ENCODE measurements at places on chromosomes 2 and 18.

DNA sequence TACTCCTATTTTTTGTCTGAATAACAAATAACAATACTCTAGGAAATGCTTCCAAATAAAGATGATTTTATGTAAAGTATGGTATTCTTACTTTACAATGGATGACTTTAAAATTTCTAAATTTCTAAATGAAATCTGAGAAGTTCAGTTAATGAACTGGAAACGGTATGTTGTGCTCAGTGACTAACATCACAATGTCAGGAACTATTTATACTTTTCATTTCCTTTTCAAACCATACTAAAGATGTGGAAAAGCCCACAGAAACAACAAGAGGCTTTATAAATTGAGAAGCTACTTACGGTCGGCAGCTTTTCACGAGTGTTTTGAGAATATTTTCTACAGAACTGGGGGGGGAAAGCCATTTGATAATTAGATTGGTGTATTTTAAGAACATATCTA is 31.1 kb downstream of the PSME4 start:
- no peak for DNase-seq

DNA sequence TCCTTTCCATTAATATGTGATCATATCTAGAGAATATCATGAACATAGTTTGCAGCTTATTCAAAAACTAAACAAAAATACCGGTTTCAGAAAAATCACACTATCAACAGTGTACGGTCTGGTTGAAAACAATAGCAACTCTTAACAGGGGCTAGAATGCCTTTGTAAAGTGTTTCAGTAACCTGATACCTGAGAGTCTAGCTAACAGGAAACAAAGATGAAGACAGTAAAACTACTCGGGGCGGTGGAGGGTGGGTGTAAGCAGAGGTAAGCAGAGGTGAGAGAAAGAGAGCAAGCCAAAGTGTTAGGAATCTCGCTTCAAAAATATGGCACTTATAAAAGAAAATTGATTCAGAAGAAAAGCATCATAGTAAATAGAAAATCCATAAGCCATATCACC is 109.0 kb upstream of the RGPD4 start:
- DNase-seq = no peak

DNA sequence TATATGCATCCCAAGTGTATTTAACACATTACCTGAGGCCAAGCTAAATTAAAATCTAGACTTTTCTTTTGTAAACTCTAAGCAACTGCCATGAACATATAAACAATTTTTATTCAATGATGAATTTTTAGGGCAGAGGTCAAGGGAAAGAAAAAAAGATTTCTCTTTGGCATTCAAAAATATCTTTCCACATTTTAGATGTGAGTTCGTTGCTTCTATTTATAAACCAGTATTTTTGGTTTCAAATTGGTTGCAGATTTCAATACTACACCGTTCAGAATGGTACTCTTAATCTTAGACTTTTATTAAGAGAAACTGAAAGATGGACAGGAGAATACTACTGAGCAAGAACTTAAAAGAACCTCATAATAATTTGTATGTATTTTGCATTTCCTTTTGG is 293.6 kb upstream of the CCDC68 start:
- DNase-seq = no peak

DNA sequence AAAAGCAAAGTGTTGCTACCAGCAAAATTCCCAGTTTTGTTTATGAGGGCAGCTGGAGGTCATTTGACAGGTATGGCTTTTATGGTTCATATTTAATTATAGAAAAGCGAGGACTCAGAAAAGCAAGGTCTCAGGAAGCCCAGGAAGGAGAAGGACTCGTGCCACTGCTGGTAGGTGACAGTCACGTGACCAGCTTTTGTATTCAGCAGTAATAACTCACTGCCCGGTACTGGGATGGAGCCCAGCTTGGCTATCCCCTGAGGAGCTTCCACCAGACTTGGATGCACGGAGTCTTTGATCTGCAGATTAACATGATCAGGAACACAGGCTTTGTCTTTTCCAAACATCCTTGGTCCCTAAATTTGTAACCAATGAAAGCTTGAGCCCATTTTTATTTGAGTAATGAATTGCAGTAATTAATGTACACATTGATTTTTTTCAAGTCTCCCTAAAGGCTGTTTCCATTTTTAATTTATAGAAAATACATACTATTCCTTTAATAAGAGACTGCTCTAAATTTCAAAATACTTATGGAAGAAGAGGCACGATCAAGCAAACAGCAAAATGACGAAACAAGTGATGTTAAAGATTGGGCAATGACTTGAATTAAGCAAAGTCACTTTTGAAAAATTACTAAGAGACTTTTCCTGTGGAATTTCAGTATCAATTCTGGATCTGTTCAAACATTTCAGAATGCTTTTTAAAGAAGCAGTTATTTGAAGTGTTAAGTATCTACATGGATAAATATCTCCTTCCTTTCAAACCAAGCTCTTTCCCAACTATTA is 251.7 kb upstream of the HNRNPA3 start:
- DNase-seq = no peak

DNA sequence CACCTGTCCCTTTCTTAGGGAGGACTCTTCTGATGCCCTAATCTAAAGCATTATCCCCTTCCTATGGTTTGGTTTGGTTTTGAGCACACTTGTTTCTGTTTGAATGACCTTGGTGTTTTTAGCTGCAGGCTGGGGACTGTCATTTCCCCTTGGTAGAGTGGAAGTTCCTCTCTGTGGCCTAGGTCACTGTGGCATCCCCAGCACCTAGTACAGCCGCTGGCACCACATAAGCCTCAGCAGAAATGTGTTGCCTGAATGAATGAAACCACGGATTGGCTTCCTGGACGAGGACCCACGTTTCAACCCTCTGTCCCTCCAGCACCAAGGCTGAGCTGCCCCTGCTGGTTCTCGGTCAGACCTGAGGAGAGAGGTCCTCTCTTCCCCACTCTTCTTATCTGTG is 159.9 kb downstream of the CTIF start:
- no peak for DNase-seq

DNA sequence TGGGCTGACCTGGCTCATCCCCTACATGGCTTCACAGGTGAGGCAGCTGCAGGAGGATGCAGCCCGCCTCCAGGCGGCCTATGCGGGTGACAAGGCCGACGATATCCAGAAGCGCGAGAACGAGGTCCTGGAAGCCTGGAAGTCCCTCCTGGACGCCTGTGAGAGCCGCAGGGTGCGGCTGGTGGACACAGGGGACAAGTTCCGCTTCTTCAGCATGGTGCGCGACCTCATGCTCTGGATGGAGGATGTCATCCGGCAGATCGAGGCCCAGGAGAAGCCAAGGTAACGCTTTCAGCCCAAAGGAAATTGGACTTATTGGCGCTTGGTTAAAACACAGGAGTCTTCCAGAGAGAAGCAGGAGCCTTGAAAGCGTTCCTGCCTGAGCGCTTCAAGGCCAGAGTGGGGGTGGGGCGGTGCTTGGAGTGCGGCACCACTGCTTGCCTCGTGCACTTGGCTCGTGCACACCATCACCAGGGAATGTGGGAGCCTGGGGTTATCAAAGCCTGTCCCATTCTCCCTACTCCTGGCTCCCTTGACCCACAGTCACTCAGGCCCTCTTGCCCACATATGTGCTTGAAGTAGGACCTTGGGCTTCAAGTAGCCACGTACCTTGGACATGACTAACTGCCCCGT is 69.8 kb upstream of the EML6 start:
- DNase-seq = no peak

- no peak for DNase-seq
These were observed 751 bp downstream of the IL18R1 start for GRCh38 chr2:102356381-102356712.

DNA sequence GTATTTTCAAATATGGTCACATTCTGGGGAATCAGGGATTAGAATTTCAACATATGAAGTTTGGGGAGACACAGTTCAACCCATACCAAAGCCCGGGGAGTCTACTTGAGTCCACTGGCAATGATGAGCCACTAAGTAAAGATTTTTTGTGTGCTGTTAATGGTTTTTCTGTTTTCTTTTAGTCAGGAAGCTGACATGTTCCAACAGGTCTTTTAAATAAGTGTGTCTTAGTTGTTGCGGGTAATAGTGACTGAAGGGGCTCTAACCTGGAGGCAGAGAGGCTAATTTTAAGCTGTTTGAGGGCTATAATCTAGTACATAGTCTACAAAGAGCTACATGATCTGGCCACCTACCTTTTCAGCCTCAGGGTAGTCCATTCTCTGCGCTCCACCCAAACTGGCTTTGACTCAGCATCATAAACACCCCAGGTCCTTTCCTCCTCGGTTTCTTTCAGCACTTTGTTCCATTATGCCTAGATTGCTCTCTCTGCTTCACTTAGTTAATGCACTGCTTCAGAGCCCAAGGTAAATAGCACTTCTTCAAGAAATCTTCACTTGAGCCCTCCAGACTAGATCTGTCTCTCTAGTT is 17.6 kb upstream of the UBE2E3 start:
- DNase-seq = no peak

- no peak for DNase-seq
These were observed 4.0 kb upstream of the TEX51 start for GRCh38 chr2:126894585-126895182.

- no peak for DNase-seq
These were observed 15.2 kb downstream of the SP100 start for GRCh38 chr2:230430957-230431910.

GRCh38 chr18:50902797-50903196 is 23.9 kb downstream of the ME2 start:
- DNase-seq = no peak

DNA sequence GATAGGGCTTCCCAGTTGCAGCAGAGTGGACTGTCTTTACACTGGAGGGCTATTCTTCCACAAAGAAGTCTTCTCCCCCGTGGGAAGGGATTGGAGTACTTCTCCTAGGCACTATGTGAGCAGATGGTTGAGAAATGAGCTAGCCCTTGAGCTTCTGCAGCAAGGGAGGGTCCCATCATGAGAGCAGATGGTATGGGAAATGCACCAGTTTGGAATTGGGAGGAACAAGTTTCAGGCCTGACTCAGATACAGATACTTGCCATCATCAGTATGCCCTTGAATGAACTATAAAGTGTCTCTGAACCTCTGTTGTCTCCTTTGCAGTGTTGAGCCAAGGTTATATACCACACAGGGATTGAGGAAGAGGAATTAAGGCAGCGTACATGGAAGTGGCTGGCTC is 757.4 kb downstream of the RNF144A start:
- DNase-seq = no peak

- no peak for DNase-seq
These were observed 168.9 kb upstream of the SERPINE2 start for GRCh38 chr2:224208007-224208406.
